GM12864 (cell line): ENCODE measurements at places on chromosomes 12 and 14.
A peak's percentile ranks its signal among the peaks of the same experiment; 100 is the strongest.

- DNase-seq, result no peak
These were observed 194.5 kb upstream of the CDKN3 start for GRCh38 chr14:54202288-54202687.

GRCh38 chr12:100497105-100497795, 23.6 kb downstream of the NR1H4 start:
- no peak for DNase-seq

DNA sequence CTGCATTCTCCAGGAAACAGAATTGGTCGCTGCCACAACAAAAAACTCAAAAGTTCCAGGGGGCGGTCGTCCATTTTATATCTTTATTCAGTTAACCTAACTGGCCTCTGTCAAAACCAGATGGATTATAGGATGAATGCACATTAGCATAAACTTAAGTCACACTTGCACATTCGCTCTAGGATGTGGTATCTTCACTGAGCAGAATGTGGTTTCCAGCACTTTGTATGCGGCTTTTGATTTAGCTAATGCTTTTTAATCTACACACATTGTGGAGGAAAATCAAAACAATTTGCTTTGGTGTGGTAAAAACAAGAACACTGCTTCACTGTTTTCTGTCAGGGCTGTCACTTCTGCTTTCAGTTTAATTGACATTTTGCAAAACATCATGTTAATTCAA, 4.5 kb downstream of the TAS2R50 start:
- DNase-seq, result no peak

DNA sequence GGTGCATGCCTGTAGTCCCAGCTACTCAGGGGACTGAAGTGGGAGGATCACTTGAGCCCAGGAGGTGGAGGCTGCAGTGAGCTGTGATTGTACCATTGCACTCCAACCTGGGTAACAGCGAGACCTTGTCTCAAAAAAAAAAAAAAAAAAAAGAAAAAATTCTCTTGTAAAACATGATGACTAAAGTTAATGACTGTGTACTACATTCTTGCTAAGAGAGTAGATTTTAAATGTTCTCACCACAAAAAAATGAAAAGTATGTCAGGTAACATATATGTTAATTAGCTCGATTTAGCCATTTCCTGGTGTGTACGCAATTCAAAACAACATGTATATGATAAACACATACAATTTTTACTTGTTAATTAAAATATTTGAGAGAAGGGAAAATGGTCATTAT, 480.7 kb upstream of the RGS6 start:
- no peak for DNase-seq

- DNase-seq, result peak; percentile 5
These were observed 29.6 kb downstream of the PMCH start for GRCh38 chr12:102167821-102168604.

DNA sequence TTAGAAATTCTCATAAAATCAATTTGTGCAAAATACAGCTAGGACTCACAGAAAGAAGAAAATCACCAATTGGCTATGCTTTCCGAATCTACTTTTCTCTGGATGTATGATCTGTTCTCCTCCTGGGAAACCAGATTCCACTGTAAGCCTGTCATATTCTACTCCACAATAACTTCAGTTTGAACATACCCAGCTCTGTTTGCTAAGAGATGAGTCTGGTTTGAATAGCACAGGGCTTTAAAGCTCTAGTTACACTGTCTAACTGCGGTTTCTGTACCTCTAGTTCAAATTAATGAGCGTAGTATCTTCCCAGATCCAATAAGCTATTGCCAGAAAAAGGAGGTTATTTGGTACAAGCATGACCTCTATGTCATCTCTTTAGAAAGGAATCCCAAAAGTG, 270.1 kb downstream of the DAD1 start:
- no peak for DNase-seq

DNA sequence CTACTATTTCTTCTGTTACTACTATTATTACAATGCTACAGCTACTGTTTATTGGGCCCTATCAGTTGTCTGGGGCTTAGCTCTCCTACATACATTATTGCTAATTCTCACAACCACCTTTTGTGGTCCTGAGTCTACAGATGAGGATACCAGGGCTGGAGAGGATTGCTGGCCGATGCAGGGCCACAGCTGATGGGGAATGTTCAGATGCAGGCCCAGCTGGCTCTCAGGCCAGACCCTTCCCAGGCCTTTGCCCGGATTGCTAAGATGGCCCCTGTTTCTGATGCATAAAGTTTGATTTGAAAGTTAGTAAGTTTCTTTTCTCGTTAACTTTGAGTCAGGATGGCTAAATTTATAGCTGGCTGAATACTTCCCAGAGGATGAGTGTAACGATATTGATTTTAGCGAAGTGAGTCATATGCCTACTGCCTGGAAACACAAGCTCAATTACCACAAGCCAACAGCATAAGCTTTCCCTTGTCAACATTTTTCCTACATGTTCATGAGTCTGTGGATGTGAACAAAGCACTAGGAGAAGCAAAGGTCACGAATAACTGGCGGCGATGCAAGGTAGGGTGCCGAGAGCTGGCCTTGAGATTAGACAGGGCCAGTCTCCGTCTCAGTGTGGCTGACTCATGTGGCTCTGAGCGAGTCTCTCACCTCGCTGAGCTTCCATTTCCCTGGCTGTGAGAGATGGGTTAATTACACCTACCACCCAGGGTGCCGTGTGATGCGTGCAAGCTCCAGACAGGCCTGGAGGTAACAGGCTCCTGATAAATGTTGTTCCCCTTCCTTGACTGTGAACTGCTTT, 111.0 kb downstream of the BEGAIN start:
- no peak for DNase-seq

GRCh38 chr14:96037891-96038557, 1.1 kb upstream of the C14orf132 start:
- no peak for DNase-seq

GRCh38 chr12:82383930-82384552, 25.7 kb downstream of the METTL25 start:
- no peak for DNase-seq

DNA sequence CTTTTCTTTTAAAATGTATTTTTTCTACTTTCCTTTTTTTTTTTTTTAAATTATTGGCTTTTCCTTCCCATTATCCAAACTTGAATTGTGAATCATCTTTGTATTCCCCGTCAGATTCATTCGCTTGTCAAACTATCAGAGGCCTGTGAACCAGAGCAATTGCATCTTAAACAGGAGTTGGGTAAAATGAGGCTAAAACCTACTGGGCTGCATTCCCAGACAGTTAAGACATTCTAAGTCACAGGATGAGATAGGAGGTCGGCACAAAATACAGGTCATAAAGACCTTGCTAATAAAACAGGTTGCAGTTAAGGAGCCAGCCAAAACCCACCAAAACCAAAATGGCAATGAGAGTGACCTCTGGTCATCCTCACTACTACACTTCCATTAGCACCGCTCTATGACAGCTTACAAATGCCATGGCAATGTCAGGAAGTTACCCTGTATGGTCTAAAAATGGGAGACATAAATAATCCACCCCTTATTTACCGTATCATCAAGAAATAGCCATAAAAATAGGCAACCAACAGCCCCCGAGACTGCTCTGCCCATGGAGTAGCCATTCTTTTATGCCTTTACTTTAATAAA, 19.9 kb downstream of the FUT8 start:
- no peak for DNase-seq

GRCh38 chr12:115426732-115427131, 742.8 kb upstream of the TBX3 start:
- no peak for DNase-seq

DNA sequence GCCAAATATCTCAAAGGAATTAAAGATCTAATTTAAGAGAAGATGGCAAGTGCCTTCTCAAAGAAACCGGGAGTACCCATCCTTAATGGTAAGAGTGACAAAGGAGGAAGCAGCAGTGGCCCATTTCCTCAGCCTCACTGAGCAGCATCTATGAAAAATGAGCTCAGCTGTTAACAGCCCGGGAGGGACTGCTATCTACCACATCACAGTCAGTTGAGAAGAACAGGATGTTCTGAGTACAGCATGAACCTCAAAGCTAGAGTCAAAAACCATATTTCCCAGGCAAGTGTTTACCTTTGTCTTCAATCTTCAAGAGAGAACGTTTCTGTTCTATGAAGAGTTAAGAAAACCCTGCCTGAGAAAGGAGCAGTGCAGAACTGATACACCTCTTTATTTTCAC, 115.0 kb downstream of the BTG1 start:
- DNase-seq, result peak; percentile 43

GRCh38 chr12:55659486-55660385, 23.0 kb downstream of the OR10P1 start:
- DNase-seq, result no peak

DNA sequence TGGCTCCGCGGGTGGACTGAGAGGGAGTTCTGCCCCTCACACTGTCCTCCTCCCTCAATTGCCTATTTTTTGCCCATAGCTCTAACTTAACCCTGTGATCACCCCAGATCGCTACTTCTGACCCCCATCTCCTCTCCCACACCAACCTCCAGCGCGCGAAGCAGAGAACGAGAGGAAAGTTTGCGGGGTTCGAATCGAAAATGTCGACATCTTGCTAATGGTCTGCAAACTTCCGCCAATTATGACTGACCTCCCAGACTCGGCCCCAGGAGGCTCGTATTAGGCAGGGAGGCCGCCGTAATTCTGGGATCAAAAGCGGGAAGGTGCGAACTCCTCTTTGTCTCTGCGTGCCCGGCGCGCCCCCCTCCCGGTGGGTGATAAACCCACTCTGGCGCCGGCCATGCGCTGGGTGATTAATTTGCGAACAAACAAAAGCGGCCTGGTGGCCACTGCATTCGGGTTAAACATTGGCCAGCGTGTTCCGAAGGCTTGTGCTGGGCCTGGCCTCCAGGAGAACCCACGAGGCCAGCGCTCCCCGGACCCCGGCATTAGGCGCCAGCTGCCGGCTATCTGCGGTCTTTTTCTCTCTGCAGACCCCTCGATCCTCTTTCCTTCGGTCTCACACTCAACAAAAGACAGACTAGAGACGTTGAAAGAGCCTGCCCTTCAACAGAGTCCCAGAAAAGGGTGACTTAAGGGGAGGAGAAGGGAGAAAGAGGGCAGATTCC, 3.0 kb upstream of the TBX3 start:
- no peak for DNase-seq

- no peak for DNase-seq
These were observed 22.4 kb downstream of the PXN start for GRCh38 chr12:120242971-120243699.

- DNase-seq, result no peak
These were observed 911.7 kb upstream of the TMEM132C start for GRCh38 chr12:127355061-127355841.

DNA sequence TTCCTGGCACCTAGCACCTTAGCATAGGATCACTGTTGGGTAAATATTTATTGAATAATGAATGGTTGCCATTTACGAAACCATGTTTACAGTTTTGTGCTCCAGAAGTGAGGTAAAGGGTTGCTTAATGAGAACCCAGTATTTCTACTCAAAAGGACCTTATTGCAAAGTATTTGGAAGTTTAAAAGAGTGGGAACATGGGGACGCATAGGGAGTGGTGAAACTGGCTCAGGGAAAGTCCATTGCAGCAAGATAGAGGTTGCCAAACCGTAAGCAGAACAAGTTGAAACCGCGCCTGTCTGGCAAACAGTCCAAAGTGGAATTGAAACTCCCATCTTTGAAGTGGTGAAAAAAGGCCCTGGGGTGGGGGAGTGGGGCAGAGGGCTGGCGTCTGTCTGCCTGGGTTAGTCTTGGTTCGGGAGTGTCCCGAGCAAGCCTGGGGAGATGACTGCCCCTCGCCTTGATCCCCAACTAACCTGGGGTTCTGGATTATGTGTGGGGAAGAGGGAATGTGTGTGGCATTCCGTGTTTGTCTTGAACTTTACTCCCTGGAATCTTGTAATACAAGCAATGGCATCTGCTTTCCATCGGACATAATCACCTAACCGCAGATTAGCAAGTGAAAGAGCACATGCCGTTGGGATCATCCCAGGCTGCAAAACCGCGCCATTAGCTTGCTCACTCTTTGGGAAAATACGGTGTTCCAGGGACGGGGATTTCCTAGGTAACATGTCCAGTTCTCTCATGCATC, 7.2 kb downstream of the ALDH2 start:
- DNase-seq, result no peak

DNA sequence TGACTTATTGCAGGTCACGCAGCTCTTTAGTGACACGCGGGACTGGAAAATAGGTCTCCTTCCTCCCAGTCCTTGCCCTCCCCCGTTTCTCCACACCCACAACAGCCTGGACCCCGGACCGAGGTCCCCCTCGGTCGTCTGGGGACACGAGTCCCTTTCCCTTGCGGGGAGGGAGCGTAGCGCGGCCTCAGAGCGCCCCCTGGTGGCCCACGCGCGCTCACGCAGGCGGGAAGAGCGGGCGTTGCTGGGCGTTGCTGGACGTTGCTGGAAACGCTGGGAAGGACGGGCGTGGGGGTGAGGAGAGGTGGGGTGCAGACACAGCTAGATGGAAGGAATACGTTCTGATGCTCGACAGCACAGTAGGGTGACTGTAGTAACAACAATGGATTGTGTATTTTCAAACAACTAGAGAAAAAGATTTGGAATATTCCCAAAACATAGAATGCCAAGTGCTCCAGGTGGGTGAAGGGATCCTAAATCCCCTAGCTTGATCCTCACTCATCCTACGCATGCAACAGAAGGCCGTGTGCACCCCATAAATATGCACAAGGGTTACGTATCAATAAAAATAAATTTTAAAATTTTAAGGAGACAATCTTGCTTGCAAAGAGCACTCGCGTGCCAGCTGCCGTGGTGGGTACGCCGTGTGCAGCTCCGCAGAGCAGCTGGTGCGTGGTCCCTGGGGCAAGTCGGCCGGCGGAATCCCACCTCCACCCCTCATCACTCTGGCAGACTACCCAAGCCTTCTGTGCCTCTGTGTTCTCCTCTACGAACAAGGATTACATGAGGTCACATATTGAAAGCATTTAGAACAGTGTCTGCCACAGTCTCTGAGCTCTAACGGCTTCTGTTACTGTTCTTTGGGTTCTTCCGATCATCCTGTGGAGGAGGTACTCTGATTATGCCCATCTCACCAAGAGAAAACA, 87.4 kb downstream of the B4GALNT3 start:
- DNase-seq, result no peak

DNA sequence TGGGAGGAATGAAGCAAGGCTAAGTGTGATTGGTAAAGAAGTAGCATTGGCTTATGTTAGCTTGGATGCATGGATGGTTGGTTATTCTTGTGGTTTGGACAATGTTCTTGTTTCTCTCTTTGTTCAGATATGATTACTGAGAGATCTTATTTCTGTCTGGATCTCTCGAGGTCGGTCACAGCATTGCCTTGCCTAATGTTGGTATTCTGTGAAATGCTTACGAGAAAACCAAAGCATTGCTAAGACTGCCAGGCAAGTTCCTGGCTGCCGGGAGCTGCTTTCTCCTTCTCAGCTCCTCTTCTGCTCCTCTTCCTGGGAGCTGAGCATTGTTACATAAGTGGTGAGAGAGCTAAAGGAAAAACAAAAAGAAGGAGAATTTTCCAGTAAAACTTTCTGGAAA, 7.4 kb upstream of the RND1 start:
- no peak for DNase-seq

- DNase-seq, result no peak
These were observed 133.4 kb downstream of the KICS2 start for GRCh38 chr12:64088431-64089349.
